ENCODE measurements at places on chromosomes 7 and 10.

DNA sequence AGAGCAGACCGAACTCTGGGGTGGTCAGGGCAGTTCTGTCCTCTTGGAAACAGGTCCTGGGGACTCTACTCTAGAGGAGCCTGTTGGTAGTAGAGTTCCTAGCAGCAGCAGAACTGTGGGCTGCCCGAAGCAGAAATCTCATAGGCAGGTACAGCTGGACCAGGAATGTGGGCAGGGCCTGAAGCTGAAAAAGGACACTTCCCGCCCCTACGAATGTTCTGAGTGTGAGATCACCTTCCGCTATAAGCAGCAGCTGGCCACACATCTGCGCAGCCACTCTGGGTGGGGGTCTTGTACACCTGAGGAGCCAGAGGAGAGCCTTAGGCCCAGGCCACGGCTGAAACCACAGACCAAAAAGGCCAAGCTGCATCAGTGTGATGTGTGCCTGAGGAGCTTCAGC lies 8.3 kb upstream of the ZNF783 start:
- DNase-seq: no peak

DNA sequence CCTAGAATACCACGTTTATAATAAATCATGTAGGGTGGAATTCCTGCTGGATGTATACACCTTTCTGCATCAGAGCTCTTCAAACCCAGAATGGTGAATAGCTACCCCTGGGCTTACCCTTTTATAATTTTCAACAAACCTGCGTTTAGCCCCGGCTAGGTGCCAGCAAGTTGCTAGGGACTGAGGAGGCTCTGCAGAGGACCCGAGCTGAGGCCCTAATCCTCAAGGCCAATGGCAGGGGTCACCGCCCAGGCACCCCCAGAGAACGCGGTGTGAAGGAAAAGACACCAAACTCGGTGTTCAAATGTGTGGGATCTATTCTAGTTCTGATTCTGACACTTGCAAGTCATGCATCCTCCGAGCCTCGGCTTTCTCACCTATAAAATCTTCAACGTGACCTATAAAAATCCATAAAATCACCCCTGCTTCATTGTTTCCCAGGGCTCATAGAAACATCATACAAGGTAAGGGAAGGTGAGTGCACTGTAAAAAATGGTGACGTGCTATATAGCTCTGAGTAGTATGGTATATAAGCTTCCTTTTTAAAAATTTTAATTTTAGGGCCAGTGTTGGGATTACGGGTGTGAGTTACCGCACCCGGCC lies 2.5 kb upstream of the ANXA11 start:
- no peak for DNase-seq

GRCh38 chr10:104591441-104591840 lies 49.6 kb upstream of the SORCS3 start:
- DNase-seq: no peak

DNA sequence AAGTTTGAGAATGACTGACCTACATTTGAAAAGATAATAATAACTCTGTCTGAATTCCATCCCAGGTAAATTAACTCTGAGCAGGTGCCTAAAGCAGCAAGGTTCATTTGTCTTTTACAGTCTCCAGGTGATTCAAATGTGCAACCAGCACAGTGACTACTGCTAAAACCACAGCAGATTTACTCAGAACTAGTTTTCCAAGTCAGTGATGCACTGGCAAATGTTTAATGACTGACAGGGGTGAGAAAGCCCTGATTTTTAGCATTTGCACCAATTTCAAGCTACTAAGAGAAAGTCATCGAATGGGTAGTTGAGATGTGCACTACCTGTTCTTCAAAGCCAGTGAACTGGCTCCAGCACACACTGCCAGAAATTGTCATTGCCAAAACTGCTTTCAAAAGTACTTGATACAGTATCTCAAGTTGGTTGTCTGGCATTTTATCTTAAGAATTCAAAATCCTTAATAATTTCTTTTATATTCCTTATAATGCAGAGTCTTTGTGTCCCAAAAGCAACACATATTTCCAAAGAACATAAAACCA lies 60.3 kb downstream of the ATOH7 start:
- DNase-seq: no peak

DNA sequence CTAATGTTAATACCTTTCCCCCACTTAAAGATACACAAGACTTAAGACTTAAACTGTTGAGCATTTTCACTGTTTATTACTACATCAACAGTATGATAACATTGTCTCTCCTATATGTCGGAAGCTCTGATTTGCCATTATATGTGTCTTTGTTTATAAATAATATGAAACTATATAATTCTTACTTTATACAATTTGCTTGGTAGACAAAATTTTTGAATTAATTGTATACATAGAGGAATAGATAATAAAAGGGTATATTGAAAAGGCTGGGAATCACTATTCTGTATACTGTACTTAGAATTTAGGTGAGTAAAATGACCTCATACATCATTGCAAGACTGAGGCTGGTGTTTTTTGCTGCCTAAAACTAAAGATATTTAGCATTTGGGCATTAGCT lies 82.1 kb upstream of the HDAC9 start:
- no peak for DNase-seq

GRCh38 chr7:122402235-122402634 lies 97.7 kb upstream of the FEZF1 start:
- DNase-seq: no peak

DNA sequence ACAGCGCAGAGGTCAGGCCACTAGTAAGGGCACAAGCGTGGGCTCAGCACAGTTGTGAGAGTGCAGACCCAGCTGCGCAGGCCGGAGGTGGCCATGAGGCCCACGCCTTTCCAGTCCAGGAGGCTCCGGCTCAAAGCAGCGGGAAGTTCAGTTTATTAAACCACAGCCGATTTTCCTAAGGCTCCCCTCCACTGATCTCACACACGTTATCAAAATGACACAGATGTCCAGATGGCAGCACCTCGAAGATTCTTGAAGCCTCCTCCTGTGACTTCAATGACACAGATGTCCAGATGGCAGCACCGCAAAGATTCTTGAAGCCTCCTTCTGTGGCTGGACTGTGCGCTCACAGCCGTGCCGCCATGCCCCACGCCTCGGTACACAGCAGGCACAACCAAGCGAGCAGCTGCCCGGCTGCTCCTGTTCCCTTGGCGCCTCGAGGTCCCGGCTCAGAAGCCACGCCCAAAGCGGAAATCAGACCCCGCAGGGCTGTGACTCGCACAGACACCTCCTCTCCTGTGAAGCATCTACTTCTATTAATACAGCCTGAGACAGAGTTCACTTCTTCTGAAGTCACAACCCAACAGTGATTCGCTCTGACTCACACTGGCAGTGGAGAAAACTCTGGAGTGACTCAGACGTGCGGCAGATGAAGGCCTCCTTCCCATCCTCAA lies 122.7 kb downstream of the MAD1L1 start:
- DNase-seq: peak; percentile 54

DNA sequence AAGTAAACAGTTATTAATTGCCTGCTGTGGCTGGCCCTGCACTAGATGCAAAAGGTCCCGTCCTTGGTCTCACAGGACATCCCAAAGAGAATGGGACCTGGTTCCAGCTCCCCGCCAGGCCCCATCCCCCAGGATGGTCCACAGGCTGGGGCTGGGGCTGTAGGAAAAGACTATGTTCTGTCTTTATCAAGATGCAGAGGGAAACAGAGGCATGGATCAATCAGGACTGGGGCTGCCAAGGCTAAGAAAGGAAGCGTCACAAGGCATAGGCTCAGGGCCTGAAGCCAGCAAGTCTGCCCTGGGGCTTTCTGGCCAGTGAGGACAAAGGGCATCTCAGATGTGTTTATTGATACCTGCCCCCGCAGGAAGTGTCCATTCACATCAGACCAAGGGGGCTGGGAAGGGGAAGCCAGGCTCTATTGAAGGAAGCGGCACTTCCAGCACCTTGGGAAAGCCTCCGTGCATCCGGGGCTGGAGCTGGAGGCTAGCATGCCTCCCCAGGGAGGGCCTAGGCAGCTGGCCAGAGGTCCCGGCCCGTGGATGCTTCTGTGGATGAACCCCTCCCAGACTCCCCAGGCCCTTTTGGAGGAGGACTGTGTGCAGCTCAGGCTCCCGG lies 5.8 kb downstream of the VSIR start:
- no peak for DNase-seq

DNA sequence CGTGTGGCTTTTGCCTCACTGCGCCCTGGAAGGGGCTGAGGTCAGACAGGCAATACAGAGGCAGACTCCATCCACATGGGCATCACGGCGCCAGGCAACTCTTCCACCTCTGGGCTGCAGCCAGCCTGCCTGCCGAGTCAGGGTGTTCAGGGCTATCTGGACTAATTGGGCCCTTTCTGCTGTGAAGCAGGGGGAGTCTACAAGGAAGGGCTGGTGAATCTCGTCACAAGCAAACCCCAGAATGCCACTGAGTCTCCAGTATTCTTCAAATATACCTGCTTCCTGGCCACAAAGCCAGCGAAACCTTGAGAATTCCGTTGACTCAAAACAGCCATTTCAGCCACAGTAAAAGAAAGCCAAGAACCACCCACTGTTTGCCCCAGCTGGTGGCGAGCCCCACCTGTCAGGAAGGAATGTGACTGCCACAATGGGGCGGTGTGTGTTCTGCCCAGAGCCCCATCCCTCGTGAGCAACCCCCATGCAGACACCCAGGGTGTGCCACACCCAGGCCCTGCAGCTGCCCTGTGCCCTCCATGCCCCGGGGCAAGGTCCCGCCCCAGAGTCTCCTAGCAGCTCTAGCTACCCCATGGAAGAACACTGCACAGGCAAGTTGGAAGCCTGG lies 117.3 kb downstream of the FAM53B start:
- peak; percentile 38 for DNase-seq

DNA sequence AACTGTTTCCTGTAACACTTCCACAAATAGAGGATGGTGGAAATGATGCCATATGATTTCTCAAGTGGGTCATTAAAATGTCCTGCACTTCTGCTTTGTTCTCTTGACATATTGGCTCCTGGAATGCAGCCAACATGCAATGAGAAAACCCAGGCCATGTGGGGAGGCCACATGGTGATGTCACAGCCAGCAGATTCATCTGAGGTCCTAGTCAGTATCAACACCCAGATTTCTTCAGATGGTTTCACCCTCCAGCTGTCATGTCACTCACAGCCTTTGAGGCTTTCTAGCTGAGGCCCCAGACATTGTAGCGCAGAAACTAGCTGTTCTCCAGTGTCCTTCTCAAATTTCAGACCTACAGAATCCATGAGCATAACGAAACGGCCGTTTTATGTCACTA lies 102.3 kb upstream of the NUPR2 start:
- no peak for DNase-seq

DNA sequence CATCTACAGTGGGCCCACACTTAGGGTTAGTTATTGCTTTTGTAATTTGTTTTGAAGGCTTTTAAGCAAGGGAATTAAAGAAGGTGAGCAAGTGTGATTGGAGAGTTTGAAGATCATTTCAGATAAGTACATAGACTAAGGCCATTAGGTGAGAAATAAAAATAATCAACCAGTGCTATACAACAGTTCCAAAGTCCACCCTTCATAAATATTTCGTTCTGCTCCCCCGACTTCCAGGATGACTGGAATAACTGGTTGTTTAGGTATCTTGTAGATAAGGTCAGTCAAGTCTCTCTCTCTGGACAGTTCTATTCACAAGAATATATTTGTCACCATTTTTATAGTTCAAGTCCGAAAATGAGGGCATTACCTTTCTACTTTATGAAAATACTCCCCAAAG lies 98.0 kb upstream of the MBL2 start:
- DNase-seq: no peak
